ENCODE measurements at places on chromosomes 4 and X.

DNA sequence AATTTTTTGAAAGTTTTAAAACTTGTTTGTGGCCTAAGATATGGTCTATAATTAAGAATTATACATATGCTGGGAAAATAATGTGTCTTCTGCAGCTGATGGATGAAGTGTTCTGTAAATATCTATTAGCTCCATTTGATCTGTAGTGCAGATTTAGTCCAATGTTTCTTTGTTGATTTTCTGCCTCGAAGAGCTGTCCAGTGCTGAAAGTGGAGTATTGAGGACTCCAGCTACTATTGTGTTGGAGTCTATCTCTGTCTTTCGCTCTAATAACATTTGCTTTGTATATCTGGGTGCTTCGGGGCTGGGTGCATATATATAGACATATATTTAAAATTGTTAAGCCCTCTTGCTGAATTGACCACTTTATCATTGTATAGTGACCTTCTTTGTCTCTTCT is 2127.3 kb downstream of the PCDH7 start:
- no peak for ATAC-seq

GRCh38 chr4:90007494-90008167 is 113.0 kb downstream of the MMRN1 start:
- no peak for ATAC-seq

GRCh38 chrX:40096395-40097091 is 1.2 kb downstream of the BCOR start:
- peak; percentile 14 for ATAC-seq

GRCh38 chr4:170040031-170040680 is 14.0 kb upstream of the MFAP3L start:
- ATAC-seq, result no peak

DNA sequence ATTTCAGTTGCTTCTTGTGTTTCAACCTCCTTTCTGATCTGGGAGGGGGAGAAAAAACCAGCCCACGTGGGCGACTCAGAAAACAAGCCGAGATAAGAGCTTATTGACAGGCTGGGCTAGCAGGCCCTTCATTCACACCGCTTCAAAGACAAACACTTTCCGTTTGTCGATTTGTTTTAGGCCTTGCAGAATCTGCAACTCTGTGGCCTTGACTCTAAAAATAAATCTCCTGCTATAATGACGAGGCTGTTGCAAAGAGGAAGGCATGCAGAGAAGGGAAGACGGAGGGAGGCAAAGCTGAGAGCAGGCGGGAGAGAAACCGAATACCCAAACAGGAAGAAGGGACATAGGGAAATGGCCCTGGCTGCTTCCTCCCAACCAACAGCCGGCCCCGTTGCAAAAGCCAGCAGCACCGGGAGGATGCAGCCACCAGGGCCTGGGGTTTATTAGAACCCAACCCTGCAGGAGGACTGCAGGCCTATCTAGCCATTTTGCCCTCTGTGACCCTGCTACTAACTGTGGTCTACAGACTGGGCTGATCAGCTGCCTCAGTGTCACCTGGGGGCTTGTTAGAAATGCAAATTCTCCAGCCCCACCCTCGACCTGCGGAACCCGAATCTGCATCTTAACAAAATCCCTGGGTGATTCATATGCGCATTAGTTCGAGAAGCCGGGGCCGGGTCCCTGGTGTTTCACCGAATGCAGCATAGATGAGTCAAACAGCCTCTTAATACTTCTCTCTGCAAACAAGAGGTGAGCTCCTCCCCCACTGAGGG is 325.5 kb downstream of the BCOR start:
- no peak for ATAC-seq

DNA sequence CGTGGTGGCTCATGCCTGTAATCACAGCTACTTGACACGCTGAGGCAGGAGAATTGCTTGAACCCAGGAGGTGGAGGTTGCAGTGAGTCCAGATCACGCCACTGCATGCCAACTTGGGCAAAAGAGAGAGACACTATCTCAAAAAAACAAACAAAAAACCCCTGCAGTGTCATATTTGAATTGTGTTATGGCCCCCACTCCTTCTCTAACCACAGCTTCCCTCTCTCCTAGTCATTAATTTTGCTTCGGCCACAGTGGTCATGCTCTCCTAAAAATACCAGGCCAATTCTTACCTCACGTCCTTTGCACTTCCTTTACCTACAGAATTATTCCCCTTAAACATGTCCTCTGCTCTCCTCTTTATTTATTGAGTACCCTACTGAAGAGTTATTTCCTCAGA is 206.1 kb downstream of the PPP3CA start:
- no peak for ATAC-seq

- no peak for ATAC-seq
Measured at GRCh38 chr4:108270466-108271450, 102.0 kb upstream of the LEF1 start.

DNA sequence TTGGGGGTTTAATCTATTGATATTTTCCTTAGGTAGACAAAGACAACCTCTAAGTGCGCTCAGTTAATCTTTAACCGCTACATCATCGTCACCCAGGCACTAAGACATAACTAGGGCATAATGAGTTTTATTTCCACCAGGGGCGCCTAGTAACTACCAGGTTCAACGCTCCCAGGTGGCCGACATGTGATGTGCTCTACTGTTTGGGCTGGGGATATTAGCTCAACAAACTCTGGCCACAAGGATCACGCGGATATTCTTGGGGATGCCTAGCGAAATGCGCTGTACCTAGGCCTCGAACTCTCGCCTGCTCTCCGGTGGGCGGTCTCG is 915 bp upstream of the RAB33B start:
- ATAC-seq, result peak; percentile 58

- ATAC-seq, result no peak
Measured at GRCh38 chrX:3351276-3351675, 4.8 kb upstream of the MXRA5 start.

DNA sequence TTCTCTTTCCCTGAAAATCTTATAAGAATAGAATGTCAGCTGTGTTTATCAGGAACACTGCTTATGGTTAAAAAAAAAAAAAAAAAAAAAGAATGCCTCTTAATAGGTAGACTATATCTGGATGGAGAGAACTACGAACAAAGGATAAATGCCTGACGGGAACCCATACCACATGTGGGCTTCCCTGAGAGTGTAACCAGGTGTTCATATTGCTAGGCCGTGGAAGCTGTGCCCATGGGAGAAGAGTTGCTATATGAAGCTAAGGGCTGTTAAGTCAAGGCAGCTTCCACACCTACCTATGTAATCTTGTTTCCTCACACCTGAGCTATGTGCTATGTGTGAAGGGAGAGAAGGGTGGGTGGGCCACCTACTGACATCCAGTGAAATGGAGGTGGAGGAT is 27.3 kb downstream of the TMEM184C start:
- no peak for ATAC-seq

DNA sequence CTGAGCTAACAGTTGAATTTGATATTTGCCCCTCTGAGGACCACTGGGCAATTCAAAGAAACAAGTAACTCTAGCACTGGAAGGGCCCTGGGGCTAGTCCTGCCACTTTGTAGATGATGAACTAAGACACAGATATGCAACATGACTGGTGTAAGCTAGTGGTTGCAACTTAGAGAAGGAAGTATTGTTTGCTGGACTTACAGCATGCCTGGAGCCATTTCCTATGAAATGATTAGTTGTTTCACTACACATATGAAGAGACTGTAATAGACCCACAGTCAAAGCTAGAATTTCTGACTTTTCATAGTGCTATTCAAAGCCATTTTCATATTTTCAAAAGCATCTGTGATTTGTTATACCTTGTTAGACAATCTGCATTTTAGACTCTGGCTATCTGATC is 96.2 kb downstream of the TSPAN7 start:
- no peak for ATAC-seq

GRCh38 chrX:41085878-41086626 is 807 bp downstream of the USP9X start:
- peak; percentile 59 for ATAC-seq

DNA sequence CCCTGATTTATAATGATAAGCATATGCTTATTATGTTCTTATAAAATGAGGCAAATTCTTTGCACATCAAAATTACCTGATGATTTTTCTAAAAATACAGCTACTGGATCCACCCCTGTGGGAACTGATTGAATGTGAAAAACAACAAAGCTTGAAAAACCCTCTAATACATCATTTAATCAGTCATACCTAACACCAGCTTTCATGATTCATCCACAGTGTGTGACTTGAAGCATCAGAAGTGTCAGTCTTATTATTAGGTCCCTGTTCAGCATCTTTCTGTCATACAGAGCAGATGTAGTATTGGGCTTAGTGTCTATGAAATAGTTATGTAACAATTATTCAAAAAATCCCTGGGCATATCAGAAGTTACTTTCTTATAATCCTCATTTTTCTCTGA is 671.3 kb upstream of the GALNT7 start:
- ATAC-seq, result no peak

DNA sequence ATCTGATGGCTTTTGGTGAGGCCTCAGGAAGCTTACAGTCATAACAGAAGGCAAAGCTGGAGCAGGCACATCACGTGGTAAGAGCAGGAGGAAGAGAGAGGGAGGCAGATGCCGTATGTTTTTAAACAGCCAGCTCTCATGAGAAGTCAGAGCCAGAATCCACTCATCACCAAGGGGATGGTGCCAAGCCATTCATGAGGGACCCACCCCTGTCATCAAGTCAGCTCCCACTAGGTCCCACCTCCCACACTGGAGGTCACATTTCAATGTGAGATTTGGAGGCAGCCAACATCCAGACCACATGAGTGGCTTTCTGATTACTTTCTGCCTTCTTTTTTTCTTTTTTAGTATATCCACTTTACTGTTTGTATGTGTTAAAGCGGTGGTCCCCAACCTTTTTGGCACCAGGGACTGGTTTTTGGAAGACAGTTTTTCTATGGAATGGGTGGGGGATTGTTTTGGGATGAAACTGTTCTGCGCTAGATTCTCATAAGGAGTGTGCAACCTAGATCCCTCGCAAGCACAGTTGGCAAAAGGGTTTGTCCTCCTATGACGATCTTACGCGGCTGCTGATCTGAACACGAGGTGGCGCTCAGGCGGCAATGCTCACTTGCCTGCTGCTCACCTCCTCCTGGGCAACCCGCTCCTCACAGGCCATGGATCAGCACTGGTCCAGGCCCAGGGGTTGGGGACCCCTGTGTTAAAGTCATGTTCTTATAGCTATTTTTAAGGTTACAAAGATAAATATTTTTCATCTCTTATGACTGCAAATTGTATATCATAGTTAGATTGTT is 61.7 kb downstream of the SLIT2 start:
- ATAC-seq, result no peak

GRCh38 chr4:47692691-47693090 is 145.2 kb downstream of the CORIN start:
- ATAC-seq, result no peak

DNA sequence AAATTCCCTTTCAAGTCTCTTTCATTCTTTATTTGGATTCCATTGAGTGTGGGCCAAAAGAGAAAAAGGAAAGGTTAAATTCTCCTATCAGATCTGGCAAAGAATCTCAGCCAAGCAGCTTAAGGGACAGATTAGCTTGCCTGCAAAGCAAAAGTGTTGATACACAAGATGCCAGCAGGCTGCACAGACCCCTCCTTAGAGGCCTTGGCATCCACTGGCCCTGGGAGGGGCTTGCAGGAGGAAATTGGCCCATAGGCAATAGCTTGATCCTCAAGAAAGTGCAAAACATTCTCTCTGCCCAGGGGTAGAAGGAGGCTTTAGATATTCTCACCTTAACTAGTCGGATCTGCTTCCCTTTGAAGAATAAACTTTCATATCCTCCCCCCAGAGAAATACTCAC is 300.4 kb upstream of the CPEB2 start:
- no peak for ATAC-seq

- peak; percentile 37 for ATAC-seq
Measured at GRCh38 chrX:16870862-16871815, 977 bp upstream of the RBBP7 start.

GRCh38 chrX:136268051-136269048 is 17.1 kb upstream of the MAP7D3 start:
- ATAC-seq, result peak; percentile 90

DNA sequence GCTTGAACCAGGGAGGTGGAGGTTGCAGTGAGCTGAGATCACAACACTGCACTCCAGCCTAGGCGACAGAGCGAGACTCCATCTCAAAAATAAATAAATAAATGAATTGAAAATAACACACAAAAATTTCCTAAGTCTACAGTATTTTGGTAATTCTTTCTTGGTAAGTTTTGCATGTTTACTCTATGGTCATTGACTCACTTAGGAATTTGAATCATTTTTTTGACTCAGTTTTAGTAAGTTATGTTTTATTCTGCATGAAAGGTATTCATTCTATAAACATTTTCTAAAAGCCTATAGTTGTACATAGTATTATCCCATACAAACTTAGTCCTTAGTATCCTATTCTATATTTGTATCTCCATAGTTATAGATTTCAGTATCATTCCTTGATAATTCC is 772.9 kb upstream of the SLIT2 start:
- no peak for ATAC-seq

DNA sequence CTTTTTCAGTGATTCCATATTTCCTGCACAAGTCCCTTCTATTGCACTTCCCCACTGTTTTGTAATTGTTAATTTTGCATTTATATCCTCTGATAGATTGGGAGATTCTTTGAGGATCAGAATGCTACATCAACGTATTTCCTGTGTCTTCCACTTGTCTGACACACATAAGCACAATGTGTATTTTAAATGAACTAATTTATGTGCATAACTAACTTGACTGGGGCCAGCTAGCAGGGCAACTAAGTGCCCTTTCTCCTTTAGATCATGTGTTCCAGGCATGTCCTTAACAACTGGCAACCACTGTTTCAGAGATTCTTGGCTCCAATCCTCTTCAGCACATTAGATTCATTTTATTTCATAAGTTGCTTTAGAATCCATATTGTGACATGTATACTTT is 15.7 kb upstream of the UCP1 start:
- no peak for ATAC-seq

DNA sequence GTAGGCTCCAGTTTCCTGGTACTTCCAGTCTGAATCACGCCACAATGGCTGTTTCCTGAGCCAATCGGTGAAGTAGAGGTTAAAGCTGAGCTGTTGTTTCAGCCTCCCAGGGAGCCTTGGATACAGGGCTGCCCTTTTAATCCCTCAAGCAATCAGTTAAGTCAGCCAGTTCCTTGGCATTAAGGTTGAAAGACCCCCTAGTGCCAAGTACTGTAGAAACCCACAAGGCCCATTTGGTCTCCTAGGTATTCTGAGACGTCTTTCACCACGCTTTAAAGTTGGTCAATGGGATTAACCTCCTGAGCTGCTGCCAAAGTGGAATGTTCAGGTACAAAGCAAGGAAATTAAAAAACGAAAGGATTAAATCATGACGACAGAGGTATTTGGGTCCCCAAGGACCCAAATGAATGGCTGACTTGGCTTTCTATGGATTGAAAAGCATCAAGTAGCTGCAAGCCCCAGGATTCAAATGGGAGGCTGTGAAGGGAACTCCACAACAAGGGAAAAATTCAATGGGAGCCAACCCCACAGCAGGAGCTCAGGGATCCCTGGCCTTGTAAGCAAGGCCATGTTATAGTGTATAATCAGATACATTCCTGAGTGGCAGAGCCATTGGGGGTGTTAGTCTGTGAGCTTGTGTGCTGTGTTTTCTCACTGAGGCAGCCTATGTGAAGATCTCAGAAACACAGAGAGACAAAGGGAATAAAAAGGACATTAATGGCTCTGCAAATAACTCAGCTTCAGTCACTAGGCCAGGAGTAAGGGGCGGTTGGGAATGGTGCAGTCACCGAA is 86.0 kb downstream of the ATG4A start:
- ATAC-seq, result no peak

Data from SK-N-SH treated with all-trans-retinoic acid at 6 μM for 48 hours (cell line).